ENCODE measurements at places on chromosomes 7 and 10.

DNA sequence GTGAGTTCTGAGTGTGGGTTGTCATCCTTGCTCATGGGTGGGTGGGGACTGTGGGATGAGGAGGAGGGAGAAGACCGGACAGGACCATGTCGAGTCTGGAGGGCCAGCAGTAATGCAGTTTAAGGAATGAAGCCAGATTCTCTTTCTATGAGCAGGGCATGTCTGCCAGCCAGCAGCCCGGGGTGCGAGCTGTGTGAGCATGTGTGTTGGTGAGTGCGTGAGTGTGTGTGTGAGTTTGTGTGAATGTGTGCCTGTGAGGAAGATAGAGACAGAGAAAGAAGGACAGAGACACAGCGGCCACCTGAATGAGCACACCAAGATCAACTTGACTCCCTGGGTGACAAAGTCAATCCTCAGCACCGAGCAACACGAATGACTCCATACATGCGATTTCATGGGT lies 52.3 kb downstream of the ADARB2 start:
- no peak for DNase-seq

- DNase-seq, result no peak
Measured at GRCh38 chr10:44056206-44056605, 328.7 kb downstream of the CXCL12 start.

GRCh38 chr7:73599151-73599882 lies 20.9 kb upstream of the TBL2 start:
- no peak for DNase-seq

DNA sequence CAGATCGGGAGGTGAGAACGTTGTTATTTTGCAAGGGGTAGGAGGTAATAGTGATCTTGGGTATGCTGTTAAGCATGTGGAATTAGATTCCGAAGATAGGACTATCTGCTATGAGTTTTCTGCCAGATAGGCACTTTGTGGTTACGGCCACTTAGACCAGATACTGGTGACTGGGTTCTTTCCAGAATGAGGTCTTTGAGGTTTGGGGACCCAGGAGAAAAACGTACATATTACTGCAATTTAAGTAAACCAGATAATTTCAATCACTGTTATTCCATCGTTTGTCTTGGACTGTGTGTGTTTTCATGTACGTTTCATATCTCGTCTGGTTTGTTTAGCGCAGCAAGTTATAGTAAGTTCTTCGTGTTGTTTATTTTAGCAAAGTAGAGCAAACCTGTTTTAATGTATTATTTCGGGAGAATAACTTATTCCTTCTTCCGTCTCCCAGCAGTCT lies 312 bp downstream of the ARL4A start:
- no peak for DNase-seq

DNA sequence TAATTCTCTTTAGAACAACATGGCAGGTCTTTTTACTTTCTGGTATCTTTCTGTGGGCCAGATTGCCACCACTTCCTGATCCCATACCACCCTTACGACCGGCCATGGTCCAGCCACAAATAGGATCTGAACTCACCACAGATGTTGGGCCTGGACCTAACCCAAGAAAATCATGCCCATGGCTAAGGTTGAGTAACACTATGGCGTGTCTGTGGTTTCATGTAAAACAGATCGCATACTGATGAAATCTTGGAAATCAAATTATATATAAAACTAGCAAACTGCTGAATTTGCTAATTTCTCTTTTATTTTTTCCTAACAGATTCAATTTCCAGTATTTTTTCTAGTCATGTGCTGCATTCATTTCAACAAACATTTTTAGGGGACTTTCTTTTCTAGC lies 77.2 kb downstream of the CH25H start:
- peak; percentile 91 for DNase-seq

GRCh38 chr10:44980309-44981171 lies 1.9 kb upstream of the DEPP1 start:
- no peak for DNase-seq

DNA sequence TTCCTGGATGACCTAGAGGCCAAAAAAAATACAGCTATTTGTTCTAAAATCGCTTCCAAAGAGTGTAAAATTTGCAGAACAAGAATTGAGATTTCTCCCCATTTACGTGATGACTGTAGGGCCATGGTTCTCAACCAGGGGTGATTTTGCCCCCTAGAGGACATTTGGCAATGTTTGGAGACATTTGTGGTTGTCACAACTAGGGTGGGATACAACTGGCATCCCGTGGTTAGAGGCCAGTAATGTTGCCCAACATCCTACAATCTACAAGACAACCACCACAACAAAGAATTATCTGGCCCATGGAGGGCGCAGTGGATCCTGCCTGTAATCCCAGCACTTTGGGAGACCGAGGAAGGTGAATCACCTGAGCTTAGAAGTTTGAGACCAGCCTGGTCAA lies 22.8 kb upstream of the MALSU1 start:
- DNase-seq, result no peak

DNA sequence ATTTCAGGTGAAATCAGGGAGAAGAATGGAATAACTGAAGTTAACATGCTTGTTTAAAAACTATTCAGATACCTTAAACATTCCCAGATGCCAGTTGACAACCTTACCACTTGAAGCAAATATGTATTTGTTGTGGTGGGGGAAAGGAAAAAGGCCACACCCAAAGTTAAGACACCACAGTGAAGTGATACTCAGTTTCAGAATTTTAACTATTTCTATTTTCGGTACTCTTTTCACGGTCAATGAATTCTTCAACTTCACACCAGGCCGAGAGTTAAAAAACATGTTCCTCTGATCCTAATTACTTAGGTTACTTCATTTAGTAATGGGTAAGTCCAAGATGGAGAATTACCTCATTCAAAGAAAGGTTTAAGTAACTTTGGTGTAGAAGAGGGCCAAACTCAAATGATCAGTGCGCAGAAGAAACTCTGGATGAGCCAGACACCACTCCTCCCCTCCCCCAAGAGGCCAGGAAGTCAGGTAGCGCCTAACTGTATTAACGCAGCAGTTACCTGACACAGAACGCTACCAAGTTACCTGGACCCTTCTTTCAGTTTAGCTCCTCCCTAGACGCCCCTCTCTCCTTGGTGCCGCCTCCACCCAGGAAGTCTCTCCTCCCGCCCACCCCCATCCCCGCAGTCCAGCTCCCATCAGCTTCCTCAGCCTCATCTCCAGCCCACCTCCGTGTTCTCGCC lies 700 bp downstream of the MTPN start:
- DNase-seq, result no peak

- no peak for DNase-seq
Measured at GRCh38 chr10:806451-807162, 117.1 kb upstream of the DIP2C start.

- no peak for DNase-seq
Measured at GRCh38 chr7:34575006-34575405, 83.0 kb upstream of the NPSR1 start.

DNA sequence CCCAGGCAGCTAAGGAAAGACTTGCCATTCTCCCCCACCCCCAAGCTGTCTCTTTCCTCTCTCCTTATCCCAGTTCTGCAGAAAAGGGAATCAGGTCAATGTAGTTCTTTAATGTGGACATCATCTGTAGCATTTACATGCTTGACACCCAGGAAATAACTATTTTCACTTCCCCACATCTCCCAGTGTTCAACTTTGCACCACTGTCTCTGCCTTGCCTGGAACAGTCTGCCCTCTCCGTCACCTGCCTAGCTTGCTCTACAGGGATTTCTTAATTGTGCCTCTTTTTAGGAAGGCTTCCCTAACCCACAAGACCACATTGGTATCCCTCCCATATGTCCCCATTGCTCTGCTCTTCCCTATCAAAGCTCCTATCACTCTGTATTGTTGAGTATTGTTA lies 45.9 kb upstream of the TOMM7 start:
- no peak for DNase-seq

- no peak for DNase-seq
Measured at GRCh38 chr7:22799633-22800032, 23.0 kb downstream of the TOMM7 start.

DNA sequence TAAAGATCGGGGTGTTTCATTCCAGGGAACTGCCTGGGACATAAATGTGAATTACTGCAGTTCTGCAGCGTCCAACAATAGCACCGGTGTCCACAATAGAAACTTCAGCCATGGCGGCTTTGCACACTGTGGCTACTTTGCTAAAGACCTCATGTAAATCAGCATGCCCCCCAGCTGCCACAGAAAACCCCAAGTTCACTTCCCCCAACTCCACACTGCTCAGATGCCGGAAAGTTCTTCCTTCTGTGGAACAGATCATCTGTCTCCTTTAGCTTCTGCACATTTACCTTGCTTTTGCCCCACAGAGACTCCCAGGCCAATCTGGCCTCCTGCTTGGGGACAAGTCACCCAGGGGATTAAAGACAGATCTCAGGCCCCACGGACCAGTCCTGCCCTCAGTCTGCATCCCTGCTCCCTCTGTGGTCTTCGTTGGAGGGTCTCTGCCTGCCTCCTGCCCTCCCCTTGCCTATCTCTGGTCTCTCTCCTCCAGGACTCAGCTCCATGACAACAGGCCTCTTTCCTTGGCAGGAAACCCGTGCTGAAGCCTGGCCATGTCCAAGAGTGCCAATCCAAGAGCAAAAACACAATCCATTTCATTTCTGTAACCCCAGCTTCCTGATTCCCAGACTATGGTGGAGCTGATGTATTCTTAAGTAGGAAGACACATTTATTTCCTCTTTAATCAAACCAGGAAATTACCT lies 403.2 kb downstream of the RPS24 start:
- no peak for DNase-seq

GRCh38 chr7:12572941-12573575 lies 2.5 kb downstream of the SCIN start:
- DNase-seq, result no peak

DNA sequence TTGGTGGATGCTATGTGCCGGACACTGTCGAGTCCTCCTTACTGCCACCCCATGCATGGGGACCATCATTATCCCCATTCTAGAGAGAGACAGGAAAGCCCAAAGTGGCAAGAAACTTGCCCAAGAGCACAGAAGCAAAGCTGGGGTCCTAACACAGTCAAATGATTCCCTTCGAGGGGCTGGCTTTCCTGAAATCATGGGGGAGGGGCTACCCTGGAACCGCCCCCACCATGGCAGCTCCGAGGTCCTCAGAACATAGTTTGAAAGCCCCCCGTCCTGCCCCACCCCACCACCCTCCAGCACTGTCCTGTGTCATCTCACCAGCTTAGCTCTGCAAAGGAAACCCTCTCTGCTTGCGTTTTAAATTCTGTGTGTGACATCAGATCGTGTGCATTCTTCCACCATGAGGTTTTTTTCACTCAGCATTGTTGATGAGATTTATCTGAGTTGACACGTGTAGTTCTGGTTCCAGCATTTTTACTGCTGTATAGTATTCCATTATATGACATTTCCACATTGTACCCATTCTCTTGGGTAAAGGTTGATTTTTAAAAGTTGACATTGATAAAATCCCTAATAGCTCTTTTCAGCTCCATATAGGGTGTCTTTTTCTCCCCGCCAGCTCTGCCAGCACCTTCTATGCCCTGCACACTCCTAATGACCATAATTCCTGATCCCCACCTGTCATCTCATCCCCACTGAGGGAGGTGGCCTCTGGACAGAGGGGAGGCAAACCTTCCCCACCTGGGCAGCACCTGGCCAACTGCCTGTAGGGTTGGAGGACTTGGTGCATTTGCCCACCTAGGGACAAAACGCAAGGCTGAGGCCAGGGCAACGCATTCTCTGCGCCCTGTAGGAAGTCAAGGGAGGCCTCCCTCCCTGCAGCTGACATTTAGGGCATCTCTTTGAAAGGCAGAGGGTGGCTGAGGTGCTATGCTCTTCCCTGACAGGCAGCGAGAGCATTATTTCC lies 100.2 kb upstream of the GPR26 start:
- DNase-seq, result no peak

DNA sequence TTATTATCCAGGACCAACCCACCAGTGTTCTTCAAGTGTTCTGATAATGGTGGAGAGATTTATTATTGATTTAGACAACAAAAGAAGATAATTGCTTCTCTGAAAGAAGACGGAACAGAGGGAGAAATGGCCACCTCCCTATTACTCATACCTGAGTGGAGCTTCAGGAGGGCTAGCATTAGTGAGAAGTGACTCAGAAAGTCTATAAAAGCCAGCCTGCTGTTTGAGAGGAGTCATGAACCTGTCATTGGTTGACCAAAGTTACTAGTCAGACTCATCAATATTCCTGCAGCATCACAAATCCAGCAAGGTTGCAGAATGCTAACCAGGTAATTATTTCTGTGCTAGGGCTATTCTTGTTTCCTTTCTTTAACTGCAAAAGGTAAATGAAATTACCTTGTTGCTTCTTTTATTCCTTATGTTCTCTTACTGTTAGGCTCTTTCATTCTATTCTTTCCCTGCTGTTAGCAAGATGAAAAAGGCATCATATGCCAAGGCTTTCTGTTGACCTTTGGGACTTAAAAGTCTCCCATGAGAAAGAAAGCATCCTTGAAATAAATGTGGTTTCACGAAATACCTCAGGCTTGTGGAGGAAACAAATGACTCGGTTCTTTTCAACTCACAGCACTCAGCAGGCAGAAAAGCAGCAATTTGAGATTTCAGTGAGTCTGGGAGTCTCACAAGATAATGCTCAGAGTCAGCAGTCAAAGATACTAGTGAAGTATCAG lies 256.4 kb upstream of the PHYHIPL start:
- DNase-seq, result peak; percentile 94

Data from astrocyte of the spinal cord (primary cell).